SW 1271 (cell line): ENCODE measurements at places on chromosomes 5 and 9.

GRCh38 chr9:124392871-124393460 is 22.3 kb downstream of the PSMB7 start:
- peak; percentile 94 for DNase-seq

DNA sequence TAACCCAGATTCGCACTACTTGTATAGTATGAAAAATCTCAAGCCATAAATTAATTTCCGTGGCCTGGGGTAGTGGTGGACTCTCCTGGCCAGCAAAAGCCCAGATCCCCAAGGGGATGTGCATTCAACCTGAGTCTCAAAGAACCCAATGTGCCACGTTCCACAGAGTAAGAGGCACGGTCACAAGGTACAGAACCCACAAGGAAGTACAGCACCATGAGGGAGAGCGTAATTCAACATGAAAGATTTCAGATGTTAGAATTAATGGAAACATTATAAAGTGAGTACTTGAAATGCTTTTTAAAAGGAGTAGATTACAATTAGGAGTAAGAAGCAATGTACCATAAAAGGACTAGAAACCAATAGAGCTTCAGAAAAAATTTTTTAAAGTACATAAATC is 23.4 kb downstream of the SRD5A1 start:
- DNase-seq = no peak

- no peak for DNase-seq
Measured at GRCh38 chr9:38271666-38272241, 120.7 kb upstream of the ALDH1B1 start.

DNA sequence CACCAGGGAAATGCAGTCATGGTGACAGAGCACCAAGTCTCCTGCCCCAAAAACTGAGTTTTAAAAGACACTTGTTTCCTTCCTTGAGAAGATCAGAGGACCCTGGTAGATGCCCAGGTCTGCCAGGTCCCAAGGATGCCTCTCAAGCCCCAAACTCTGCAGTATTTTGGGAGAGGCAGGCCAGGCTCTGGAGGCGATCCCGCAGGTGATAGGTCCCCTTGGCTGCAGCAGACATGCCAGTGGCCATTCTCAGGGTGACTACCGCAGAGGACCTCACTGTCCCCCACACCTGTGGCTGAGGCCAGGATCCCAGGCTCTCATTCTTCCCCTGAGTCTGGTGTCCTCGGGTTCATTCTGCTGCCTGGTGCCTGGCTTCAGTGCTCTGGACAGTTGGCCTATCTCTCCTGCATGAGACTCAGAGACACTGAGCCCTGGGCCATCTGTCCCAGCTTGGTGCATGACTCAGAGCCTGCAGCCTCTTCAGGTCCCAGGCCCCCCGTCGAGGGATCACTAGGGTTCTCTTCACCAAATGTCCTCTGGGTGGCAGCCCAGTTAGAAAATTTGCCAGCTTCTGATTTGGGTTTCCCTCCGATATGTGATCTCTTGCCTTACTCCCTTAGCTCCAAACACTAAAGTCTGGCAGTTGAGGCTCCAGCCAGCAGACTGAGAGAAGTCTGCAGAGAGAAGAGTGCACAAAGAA is 59.7 kb upstream of the GARNL3 start:
- DNase-seq = peak; percentile 48

DNA sequence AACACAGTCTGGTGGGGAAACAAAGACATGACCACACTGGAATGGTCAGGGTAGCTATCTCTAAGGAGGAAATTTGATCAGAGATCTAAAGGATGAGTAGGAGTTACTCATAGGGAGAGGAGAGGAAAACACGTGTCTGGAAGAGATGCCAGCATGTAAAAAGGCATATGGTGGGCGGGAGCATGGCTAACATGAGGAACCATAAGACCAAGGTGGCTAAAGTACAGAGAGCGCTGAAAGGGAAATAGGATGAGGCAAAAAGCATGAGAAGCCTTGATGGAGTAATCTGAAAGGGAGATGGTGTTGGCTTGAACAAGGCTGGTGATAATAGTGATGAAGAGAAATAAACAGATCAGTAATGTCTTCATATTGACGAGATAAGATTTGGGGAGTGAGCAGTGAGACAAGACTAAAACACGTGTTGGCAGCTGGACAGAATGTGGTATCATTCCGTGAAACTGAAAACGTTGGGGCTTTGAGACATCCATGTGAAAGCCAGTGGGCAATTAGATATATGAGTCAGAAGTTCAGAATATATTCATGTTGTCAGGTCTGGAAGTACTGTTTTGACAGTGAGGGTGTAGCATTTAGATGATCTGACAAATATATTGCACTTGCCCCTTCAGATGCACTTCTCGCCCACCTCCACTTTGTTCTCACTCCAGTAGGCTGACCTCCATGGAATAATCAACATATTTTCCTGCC is 209.1 kb upstream of the KCNN2 start:
- DNase-seq = no peak

DNA sequence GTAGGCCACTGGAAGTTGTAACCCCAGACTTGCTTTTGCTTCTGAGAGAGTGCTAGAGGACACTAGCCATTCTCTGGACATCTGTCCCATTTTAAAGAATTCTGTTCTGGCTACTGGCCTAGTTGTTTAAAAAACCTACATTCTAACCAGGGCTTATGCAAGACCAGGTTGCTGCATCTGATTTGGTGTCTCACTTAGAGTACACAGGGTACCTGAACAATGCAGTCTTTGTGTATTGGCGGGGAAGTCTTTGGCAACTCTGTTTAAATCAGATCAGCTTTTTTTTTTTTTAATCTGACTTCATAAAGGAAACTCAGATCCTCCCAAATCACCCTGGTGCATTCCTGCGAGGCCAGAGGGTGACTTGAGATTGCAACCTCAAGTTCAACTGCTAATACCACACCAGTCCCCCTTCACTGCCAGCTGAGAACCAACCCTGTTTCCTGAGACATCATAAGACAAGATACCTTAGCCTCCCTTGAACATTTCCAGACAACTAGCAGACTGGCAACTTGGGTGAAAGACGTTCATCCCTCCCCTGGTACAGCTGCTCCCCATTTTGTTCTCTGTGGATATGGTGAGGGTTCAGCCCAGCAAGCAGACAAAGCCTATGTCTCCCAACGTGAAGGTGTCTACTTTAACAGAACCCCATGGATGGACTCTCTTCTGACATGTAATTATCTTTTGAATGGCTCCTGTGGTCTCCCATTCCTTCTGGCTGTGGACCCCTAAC is 27.0 kb downstream of the SKP1 start:
- no peak for DNase-seq

DNA sequence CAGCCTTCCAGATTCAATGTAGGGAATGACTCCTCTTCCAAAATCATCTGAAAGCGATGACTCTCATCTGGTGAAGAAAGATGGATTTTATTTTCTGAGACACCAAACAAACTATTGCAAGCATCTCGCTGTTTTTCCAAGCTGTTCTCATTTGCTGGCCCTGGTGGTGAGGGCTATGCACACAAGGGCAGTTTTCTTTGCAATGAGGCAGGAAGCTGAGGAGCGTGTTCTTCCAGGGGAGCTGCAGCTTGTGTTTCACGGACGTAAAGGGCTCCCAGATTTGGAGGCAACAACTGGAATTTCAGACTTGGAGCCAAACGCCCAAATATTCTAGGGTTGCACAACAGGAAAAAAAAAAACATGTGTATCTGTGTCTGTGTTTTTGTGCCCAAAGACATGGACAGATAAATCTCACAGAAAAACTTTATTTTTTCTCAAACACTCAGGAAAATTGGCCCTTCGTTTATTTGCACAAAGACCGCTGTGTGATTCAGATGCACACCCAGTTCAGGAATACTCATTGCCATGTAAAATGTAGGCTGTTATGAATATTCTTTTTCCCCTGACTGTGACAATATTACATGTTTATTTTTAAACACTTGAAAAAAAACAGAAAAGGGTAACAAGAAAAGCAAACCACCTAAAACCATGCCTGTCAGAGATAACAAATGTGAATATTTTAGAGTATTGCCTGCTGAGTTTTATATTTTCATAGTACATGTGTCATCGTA is 151.3 kb downstream of the GAS1 start:
- DNase-seq = no peak

DNA sequence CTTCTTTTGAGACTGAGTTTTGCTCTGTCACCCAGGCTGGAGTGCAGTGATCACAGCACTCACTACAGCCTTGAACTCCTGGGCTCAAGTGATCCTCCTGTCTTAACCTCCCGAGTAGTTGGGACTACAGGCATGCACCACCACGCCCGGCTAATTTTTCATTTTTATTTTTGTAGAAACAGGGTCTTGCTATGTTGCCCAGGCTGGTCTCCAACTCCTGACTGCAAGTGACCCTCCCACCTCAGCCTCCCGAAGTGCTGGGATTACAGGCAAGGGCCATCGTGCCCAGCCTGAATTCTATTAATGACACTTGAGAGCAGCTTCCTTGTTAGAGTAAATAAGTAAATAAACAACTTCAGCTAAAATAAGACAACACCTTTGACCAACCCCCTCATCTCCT is 12.3 kb downstream of the ROR2 start:
- DNase-seq = no peak

GRCh38 chr5:175809531-175810121 is 61.8 kb upstream of the CPLX2 start:
- DNase-seq = peak; percentile 46

- no peak for DNase-seq
Measured at GRCh38 chr9:137865581-137866145, 11.9 kb upstream of the CACNA1B start.

GRCh38 chr9:93264338-93265125 is 80.6 kb downstream of the WNK2 start:
- DNase-seq = no peak

- DNase-seq = peak; percentile 22
Measured at GRCh38 chr9:121743441-121744001, 92.1 kb downstream of the DAB2IP start.

GRCh38 chr9:134566196-134566847 is 75.3 kb upstream of the COL5A1 start:
- DNase-seq = no peak

DNA sequence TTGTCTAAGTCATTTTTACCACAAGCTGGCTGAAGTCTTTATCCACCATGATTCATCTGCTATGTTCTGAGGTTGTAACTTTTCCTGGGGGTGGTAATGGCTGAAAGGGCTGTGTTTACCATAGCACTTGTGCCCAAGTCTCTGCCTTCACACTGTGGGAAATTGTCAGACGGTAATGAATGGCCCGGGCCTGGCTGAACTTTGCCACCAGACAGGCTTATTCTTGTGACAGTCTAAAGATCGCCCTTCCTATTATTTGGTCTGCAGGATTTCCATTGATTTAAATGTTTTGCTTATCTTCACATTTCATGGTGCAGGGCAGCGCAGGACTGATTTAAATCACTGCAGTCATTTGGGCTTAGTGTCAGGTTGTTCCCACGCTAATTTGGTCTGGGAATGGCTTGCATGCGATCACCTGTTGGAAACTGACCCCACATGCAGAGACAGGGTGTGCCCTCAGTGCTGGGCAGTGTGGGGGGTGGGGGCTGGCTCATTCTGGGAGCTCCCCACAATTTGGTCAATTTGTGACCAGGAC is 109.3 kb upstream of the ICE1 start:
- no peak for DNase-seq

DNA sequence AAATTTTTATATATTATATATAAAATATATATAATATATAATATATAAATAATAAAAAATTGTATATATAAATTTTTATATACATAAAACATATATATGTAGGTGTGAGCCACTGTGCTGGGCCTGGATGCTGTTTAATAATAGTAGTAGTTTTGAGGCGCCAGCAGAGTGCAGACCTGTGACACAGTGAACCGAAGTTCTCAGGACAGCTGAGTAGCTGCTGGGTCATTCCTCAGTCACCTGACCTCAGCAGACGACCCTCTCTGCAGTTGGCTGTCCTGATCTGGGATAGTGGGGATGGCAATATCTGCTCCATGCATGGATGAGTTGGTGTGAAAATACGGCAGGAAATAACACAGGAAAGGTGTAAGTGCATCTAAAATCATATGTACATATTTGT is 3.3 kb upstream of the SNX18 start:
- peak; percentile 16 for DNase-seq

DNA sequence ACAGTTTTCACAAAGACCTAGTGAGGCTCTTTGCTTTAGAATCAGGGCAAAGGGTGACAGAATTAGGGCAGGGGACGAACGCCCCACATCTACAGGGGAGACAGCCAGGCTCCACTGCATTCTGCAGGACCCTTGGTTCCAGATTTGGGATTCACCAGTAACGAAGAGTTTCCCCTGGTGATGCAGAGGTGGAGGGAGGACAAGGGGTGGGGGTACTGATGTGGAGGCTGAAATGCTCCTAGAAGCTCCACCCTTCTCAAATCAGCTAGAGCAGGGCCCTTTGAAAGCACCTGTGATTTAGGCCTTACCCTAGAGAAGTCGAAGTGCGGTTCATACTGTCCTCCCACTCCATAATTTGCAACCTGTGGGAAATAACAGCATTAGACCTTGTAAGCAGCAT is 29.1 kb downstream of the P4HA2 start:
- DNase-seq = no peak

DNA sequence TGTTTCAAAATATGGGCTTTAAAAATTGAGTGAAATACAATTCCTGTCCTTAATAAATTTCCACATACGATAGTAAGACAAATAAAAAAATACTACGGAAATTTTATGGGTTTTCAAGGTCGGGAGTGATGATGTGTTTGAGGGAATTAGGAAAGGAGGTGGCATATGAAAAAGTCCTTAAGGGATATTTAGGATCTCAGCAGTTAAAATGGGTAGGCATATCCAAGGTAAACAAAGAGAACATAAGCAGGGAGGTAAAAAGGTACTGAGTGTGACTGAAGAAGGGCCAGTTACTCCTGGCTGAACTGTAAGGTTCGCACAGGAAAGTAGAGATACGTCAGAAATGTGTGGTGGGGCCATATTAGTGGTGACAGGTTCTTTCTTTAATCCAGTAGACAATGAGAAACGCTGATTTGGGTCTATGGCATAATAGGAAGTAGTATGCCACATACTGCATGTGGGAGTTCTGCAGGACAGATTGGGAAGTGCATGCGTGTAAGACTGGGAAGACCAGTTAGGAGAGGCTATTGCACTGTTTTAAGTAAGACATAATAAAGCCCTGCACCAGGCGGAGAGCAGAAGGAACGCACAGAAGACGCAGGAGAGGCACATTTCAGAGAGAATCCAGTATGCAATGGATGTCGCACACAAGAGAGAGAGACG is 937 bp upstream of the HMGCR start:
- peak; percentile 45 for DNase-seq

DNA sequence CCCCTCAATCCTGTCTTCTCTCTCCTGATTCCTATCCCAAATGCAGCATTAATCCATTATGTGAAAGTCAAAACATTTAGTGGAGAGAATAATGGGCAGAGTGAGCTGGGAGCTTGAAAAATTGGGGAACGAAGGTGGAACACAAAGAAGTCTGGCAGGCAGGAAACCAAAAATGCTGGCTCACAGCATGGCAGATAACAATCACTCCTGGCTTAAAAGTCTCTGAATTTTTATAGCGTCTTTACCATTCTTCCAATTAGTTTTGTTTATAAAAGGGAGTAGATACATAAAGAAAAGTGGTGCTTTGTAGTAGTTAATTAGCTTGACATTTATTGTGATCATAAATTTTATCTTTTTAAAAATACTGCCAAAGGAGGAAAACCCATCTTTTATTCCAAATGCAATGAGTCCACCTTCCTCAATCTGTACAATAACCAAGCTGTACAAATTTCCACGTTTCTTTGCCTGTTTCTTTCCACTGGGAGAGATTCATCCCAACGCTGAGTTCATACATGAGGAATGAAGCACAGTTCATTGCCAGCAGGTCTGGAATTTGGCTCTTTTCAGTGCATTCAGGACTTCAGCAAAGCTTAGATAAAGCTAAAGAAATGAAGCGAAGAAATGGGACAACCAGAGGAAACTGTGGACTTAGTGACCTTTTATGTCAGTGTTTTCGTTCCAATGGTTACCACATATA is 174.7 kb downstream of the HMHB1 start:
- no peak for DNase-seq

- DNase-seq = peak; percentile 14
Measured at GRCh38 chr5:137344723-137345322, 154.3 kb downstream of the SPOCK1 start.

GRCh38 chr5:160033546-160034252 is 24.8 kb downstream of the TTC1 start:
- no peak for DNase-seq
